ENCODE measurements at places on chromosomes 13 and 19.
A peak's percentile ranks its signal among the peaks of the same experiment; 100 is the strongest.

DNA sequence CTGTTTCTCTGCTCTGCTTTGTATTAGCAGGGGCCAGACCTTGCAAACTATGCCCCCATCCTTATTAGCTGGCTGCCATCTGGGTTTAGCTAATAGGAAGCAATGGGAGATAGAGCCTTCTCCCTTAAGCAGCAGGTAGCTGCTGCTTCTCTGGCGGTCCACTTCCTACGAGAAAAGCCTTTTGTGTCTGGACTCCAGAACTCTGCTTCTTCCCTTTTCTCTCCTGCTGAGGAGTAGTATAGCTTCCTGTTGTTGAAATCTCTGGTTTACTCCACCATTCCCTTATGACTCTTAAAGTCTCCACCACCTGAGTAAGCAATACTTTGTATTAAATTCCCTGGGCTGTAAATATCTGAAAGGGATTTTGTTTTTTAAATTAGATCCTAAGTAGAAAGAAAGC is 147.1 kb downstream of the DNAJC15 start:
- no peak for DNase-seq

DNA sequence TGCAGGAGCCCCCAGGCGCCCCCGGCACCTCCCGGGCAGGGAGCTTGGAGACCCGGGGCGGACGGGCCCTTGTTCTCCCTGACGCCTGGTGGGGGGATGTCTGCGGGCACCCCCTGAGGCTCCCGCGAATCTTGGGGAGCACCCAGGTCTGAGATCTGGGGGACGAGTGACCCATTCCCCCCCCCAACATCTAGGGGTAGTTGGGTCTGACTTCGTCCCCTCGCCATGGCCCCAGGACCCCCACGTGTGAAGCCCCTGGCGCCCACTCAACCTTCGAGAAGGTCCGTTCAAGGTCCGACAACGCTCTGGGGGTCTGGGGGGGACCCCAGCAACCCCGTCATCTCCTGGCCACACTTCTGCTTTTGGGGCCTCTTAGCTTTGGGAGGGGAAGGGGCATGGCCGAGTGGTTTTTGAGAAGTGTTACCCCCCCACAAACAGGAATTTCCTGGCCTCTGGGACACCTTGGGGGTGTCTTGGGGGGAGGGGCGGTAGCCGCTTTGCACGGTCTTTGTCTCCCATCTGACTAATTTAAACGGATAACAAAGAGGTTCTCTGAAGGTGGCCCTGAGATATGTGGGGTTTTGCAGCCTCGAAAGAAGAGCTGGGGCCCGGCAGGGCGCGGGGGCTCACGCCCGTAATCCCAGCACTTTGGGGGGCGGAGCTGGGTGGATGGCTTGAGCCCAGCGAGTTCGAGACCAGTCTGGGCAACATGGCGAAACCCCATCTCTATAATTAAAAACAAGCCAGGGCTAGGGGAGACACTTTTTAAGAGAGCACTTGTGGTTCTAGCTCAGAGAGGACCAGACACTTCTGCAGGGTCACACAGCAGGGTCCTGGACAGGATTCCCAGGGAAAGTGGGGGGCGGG is 608 bp downstream of the CNN2 start:
- no peak for DNase-seq

GRCh38 chr13:93797463-93797862 is 570.9 kb downstream of the GPC6 start:
- no peak for DNase-seq

DNA sequence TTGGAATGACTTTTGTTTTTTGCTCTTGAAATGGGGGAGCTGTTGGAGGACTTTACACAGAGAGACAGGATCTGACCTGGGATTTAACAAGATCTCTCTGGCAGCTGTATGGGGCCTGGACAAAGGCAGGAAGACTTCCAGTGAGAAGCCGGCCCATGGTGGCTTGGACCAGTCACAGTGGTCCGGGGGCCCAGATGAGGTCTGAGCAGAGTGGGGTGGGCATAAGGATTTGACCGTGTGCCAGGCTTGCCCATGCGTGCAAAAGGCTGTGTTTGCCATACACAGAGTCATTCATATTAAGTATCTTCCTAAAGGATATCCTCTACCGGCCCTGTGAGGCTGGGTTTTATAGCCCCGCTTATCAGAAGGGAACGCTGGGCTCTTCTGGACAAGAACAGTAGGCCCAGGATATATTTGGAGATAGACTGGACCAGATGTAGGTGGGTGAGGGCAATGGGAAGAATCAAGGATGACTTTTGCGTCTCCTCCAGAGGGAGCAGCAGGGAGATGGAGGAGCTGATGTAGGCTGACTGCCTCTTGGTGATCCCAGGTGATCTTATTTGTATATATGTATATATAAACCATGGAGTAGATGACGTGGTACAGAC is 4.1 kb downstream of the SPACA6 start:
- no peak for DNase-seq

DNA sequence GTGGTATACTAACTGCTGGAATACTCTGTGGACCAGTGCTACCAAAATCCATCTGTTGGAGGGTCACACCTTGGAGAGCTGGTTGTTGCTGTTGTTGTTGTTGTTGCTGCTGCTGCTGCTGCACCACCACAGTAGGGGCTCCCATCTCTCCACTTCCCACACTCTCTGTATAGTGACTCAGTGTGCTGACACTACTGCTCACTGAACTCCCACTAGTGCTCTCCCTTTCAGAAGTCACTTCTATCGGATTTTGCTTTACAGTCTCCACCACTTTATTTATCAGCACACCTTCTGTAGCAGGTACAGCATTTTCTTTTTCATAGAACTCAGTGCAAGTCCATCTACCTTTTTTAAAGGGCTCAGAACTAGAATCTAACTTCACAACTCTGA is 1.7 kb downstream of the TSC22D1 start:
- DNase-seq: no peak

- no peak for DNase-seq
Measured at GRCh38 chr13:75294110-75294509, 187.9 kb downstream of the TBC1D4 start.

- no peak for DNase-seq
Measured at GRCh38 chr13:35835989-35836388, 295.2 kb downstream of the DCLK1 start.

GRCh38 chr13:113383089-113383488 is 19.2 kb upstream of the GRTP1 start:
- no peak for DNase-seq

DNA sequence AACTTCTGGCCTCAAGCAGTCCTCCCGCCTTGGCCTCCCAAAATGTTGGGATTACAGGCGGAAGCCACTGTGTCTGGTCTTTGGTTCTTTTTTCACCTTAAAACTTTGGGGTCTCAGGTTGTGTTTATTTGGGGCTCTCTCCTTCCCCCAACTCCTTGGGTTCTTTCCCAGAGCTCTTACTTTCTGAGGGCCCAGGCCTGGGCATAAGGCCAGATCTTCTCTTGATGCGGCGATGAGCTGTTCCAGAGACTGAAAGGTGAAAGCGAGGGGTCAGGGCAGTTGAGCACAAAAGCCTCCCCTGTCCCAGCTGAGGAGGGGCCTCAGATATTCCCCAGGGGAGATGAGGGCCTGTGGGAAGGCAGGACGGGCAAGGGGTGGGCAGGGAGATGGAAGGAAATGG is 7.1 kb downstream of the POLR1G start:
- DNase-seq: no peak

GRCh38 chr13:39789451-39789850 is 134.0 kb downstream of the COG6 start:
- DNase-seq: no peak

- DNase-seq: no peak
Measured at GRCh38 chr13:78383899-78384298, 219.5 kb downstream of the POU4F1 start.

DNA sequence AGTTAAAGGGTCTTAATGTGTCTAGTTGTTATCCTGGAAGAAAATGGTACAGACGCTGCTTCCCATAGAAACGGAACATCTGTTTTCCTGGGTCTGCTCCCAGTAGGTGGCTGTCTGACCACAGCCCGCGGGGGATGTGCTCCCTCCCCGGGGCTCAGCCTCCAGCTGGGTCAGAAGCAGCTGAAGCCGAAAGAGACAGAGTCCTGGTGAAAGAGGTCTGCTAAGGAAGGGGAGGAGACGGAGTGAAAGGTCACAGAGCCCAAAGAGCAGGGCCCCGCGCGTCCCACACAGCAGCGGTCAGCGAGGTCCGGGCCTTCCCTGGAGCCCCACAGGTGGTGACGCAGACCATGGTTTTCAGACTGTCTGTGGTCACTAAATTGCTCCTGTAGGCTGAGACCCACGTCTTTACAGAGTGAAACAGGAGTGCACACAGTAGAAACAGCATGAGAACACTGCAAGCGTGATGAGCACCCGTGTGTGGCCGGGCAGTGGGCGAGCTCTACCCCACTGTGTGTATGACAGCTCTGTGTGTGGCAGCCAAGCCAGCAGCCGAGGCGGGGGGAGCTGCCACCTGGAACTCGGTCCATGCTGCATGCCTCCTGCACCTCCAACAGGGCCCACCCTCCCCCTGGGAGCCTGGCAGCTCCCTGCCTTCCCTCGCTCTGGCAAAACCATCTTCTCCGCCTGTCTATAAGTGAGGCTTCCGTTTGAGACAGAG is 52.0 kb upstream of the C13orf46 start:
- DNase-seq: no peak

- peak; percentile 92 for DNase-seq
Measured at GRCh38 chr19:3700242-3701032, at the start of gene PIP5K1C. TSS of gene PIP5K1C (minus strand) at chr19:3700468. CDS start at chr19:3700390, 78 bp downstream.

DNA sequence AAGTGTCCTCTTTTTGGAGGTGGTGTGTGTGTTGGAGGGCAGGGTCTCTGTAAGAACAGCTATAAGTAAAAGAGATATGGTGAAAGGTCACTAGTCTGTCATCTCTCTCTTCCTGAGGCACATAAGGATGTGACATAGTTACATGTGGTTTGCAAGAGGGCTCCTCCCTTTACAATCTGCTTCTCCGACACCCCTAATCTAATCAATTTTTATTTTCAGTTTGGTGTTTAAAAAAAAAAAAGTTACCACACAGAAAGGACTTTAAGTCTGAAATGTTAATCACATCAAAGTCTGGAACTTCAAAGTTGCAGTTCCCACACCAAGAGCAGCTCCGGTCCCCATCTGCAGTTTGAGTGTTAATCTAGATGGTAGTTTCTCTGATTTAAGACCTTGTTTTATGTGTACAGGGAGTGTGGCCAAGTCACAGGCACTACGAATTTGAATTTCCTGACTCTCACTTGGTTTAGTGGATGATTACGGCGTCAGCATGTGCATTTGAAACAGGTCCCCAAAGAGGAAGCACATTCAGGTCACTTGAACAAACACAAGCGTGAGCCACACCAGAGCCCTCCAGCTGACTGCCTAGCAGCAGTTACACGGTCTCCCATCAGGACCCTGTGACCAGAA is 53.1 kb downstream of the FOXO1 start:
- no peak for DNase-seq

- no peak for DNase-seq
Measured at GRCh38 chr13:109918179-109918711, 131.9 kb upstream of the IRS2 start.

DNA sequence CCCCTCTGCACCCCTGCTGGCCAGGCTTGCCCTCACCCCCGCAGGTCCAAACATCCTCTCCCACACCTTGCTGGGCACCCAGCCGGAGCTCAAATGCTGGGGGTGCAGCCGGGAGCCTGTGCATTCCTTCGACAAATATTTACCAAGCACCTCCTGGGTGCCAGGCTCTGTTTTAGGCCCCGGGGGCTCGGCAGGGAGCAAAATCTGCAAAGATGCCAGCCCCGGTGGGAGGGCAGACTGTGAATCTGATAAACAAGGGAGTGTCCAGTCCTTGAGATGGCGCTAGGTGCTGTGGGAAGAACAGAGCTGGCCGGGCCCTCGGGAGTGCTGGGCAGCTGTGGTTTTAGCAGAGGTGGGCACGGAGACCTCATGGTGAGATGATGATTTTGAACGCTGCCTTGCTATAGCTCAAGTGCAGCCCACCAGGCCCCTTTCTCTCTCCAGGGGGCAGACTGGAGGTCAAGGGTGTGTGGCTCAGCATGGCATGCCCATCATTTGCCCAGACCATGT is 10.6 kb downstream of the NFIX start:
- DNase-seq: no peak

GRCh38 chr13:63595811-63596210 is 2180.2 kb upstream of the PCDH20 start:
- no peak for DNase-seq

- DNase-seq: no peak
Measured at GRCh38 chr13:85068231-85068630, 731.0 kb downstream of the SLITRK6 start.

- DNase-seq: no peak
Measured at GRCh38 chr13:37681281-37682032, 82.9 kb upstream of the POSTN start.

DNA sequence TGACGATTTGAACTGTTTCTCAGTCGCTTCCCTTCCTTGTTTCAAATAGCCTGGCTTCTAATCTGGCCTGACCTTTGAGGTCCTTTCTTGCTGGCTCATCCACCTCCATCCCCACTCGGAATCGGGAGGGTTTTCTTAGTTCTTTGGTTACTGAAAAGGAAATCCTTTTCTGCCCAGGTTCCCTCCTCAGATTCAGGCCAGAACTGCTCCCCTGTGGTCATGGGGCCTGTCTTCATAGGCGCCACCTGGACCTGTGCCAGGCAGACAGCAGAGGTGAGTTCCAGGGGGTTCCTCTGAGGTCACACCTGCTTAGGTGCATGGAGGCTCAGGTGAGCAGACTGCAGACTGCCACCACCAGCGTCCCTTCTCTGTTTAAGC is 62.4 kb downstream of the AKAP11 start:
- DNase-seq: peak; percentile 1

GRCh38 chr19:50239921-50240590 is 36.6 kb downstream of the MYH14 start:
- DNase-seq: no peak

DNA sequence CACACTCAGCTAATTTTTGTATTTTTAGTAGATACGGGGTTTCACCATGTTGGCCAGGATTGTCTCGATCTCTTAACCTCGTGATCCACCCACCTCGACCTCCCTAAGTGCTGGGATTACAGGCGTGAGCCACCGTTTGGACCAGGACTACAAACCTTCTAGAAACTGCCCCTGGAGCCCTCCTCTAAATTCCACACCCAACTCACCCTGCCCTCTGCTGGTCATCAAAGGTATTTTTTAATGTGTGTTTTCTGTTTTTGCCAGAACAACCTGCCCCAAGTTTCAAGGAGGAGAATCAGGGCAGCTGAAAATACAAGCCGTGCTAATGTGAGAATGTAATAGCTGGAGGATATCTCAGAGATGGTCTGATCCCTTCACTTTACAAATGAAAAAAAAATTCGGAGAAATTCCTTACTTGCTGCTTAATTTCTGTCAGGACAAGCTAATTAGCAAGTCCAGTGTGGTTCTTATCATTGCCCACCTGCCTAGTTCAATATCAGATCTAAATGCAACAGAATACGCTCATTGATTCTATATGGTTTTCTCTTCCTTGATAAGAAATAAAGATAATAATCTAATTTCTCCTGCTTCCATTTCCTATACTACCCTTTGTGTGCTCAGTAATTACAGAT is 4.1 kb downstream of the ATP8A2 start:
- DNase-seq: peak; percentile 42

DNA sequence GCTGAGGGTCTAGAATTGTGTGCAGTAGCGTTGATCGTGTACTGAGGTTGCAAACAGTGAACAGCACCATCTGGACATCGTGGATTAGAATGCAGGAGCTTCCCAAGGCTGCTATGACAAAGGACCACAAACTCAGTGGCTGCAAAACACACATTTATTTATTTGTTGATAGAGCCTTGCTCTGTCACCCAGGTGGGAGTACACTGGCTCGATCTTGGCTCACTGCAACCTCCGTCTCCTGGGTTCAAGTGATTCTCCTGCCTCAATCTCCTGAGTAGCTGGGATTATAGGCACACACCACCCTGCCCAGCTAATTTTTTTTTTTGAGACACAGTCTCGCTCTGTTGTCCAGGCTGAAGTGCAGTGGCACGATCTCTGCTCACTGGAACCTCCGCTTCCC is 2.3 kb upstream of the UHRF1 start:
- no peak for DNase-seq

Measured in NCI-H345 (cell line).